NCI-H1436 (cell line): ENCODE measurements at places on chromosomes 7 and 10.

- DNase-seq = peak; percentile 7
Measured at GRCh38 chr7:35424869-35425495, 171.1 kb upstream of the TBX20 start.

DNA sequence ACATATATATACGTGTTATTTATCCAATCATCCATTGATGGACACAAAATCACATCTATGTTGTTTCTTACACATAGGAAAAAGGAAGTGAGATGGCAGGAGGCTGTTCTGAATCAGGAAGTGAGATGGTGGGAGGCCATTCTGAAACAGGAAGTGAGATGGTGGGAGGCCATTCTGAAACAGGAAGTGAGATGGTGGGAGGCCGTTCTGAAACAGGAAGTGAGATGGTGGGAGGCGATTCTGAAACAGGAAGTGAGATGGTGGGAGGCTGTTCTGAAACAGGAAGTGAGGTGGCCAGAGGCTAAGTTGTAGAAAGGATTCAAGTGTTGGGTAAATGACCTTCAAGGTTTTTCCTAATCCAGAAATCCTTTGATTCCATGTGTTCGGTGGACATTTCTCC is 921.5 kb downstream of the TYW1 start:
- DNase-seq = no peak

DNA sequence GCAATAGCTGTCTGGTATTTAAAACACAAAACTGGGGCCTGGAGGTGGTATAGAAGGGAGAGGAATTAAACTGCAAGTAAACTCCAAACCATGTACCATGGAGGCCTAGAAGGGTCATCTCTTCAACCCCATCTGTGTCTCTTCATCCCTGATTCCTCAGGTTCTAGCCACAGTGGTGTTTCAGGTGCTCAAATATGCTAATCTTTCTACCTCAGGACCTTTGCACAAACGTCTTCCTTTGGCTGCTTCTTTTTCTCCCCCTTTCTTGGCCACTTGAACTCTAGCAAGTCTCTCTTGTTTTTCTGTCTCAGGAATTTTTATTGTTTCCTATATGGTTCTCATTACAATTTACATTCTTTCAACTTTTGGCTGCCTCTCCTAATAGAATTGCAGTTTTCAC is 25.6 kb upstream of the MTPN start:
- DNase-seq = no peak

- no peak for DNase-seq
Measured at GRCh38 chr7:4724648-4725013, 42.5 kb downstream of the FOXK1 start.

DNA sequence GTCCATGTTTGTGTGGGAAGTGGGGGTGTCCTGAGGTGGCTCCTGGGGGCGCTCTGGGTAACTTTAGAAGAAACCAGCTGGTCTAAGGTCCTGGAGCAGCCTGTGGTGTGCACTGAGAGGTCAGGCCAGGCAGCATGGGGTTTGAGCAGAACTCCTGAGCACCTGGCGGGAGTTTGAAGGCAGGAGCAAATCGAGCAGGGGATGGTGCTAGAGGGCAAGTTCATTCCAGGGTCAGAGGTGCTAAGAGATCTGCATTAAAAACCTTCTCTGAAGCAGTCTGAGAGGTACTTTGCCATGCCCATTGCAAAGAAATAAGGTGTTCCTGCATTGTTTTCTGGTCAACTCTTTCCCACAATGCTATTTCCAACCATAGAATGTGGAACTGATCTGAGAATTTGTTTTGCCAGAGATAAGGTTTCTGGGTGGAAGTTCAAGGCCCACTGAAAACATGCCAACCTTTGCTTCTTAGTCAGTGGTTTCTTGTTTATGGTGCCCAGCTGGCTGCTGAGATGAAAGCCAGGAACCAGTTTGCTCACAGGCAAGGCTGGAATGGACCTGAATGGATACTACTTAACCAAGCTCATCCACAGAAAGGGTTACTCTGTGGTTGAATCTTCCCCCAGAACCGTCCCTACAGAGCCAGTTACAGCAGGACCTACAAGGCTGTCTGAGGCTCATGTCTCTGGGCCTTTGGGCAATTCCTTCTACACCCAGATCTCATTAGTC is 136.3 kb upstream of the TMEM72 start:
- DNase-seq = no peak

DNA sequence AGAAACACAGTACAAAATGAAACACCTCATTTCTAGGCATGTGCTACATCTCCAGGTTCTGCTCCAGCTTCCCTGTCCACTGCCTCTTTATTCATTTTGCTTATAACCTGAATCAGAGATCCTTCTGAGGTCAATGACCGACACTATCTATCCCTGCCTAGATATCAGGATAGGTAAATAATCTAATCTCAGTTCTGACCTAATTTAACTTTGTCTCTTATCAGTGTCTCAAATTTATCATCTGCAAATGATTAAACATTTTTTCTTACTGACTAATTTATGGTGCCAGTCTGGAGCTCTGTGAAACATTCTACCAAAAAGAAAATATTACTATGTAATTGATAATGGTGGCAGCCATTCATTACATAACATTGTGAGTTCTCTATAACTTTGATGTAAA is 61.1 kb downstream of the SGCE start:
- no peak for DNase-seq
